Stimulated activated CD4-positive, alpha-beta T cell treated with anti-CD3 and anti-CD28 coated beads, TNF-alpha, amount 100 ng/mL, for 1 hour (primary cell): ENCODE measurements at places on chromosomes 5 and 9.

- DNase-seq: no peak
Observed at GRCh38 chr5:176392526-176392925, 4.0 kb downstream of the HIGD2A start.

DNA sequence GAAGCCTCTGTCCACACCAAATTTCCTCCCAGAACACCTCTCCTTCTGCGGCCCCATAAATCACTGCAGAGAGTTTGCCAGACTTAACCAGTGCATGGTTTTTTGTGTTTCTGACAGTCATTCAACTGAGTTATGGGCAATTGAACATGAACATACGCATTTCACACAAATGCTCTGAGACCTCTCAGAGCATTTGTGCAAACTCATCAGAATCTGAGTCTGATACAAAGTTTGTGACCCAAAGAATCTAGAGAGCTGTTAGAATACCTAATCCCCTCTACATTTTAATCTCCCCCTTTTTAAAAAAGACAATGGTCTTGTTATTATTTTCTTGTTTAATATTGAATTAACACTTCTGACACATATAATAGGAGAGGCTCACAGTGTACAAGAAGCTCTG lies 416.9 kb upstream of the SMARCA2 start:
- no peak for DNase-seq

DNA sequence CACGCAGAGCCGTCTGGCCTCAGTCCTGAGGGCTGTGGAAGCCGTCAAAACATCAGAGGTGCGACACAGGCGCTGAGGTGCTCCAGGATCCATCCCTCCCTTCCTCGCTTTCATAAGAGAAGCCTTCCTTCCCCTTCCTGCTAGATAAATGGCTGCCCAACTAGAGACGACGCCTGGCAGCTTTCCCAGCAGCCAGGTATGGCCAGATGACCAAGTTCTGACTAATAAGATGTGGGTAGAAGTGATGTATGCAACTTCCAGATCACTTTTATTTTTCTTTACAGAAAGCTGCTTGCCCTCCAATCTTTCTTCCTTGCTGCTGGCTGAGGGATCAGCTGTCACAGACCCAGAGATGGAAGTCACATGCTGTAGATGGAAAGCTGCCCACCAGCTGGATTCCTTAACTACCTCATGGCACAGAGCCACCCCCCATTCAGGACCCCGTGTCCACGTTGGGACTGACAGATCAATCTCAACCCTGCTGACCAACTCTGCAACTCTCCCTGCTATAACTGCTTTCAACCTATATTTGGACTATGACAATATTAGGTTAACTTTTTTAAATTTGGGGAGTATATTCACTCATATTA lies 8.8 kb downstream of the MAPK9 start:
- DNase-seq: no peak

DNA sequence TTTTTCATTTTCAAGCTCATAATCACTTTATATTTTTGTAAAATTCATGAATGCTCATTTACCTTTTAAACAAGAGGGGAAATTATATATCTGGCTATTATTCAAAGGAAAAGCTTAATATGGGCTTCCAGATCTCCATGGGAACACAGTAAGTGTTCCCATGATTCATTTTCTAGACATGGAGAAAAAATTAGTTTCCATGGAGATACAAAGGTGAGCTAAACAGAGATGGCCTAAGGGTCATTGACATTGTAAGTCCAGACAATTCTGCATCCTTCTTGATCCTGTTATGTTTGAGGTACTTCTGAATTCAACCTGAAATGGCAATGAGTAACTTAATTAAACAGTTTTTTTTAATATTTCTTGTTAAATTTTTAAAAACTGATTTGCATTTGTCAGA lies 341.4 kb upstream of the PRR16 start:
- DNase-seq: no peak

- no peak for DNase-seq
Observed at GRCh38 chr9:106438928-106439327, 424.0 kb upstream of the ZNF462 start.

GRCh38 chr9:106830527-106831150 lies 32.3 kb upstream of the ZNF462 start:
- DNase-seq: no peak

DNA sequence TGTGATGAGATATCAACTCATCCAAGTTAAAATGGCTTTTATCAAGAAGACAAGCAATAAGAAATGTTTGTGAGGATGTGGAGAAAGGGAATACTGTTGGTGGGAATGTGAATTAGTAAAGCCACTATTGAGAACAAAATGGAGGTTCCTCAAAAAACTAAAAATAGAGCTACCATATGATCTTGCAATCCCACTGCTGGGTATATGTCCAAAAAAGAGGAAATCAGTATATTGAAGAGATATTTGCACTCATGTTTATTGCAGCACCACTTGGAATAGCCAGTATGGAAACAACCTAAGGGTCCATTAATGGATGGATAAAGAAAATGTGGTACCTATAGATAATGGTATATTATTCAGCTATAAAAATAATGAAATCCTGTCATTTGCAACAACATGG lies 25.1 kb downstream of the PPIP5K2 start:
- DNase-seq: no peak

- DNase-seq: no peak
Observed at GRCh38 chr9:87497080-87497603, 525 bp upstream of the DAPK1 start.

DNA sequence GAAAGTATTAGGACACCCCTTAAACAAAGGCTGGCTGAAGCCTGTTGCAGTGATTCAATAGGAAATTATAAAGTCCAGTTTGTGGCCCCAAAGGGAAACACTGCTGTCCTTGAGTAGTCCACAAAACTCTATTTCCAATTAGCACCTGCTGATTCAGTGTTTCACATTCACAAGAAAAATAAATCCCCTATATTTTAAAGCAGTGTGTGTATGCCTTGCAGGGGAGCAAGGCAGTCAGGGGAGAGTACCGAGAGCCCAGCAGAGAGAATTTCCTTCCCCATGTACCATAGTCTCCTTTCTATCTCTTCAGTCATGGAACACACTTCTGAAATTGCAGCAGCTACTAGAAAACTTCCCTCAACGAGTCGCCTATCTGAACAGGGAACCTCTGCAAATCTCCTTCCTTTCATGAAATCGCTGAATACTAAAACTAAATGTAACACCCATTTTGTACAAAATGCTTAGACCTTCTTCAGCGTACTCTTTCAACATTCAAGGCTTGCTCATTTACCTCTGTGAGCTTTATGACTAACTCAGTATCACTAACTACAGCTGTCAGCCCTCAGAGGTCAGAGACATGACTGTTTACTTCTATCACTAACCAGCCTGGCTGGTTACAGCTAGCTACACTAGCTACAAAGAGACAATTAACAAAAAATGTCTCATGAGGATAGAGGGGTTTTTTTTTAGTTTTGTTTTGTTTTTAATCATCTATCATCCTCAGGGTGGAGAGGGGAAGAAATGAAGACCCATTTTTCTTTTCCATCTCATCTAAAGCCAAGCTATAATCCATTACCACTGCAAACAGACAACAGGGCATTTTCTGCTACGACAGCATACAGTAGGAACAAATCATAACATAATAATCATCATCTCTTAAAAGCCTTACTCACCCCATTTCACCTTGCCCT lies 188.7 kb downstream of the EBF1 start:
- DNase-seq: no peak

DNA sequence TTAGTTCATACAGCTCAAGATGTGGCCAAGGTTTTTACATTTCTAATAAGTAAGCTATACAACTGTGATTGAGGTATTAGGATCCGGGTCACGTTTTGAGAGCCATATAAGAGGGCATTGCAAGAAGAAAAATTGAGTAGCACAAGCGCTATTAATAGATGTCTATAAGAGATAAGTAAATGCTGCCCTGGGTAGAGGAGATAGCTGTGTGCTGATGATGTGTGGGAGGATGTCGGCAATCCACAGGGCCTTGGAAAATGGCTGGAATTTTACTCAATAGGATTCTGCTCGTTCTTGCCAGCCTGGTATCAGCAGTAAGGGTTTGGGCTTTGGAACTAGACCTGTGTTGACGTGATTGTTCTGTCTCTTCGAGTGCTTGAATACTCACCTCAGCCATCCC lies 41.6 kb downstream of the CSF1R start:
- DNase-seq: no peak

DNA sequence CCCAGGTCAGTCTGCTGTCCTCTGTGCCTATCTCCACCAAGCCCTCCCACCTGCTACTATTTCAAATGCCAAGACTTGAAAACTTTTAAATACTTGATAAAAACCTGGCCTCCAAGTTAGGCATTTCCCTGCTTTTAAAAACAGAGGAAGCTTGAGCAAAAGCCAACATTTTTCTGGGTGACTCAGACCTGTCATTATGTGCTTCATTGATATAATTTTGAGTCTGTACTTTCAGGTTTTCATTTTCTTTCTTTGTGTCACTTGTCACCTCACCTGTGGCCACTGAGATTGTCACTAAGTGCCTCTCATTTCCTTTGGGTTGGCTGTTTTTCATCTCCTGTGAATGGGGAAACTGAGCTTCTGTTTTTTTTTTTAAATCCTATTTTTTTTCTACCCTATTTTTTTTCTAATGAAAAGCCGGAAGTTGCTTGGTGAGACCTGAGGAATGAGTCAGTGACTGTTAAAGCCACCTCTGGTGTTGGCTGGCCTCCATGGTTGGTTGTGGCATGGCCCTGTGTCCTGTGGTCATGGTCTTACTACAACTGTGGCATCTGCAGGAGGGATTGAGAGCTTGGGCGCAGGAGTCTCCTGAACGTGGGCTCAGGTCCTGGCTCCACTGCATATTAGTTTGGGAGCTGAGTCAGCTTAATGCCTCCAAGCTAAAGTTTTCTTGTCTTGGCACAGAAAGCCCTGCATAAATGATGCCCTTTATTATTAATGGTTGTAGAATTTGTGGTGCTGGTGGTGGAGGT lies 56.7 kb downstream of the ARHGAP26 start:
- no peak for DNase-seq

DNA sequence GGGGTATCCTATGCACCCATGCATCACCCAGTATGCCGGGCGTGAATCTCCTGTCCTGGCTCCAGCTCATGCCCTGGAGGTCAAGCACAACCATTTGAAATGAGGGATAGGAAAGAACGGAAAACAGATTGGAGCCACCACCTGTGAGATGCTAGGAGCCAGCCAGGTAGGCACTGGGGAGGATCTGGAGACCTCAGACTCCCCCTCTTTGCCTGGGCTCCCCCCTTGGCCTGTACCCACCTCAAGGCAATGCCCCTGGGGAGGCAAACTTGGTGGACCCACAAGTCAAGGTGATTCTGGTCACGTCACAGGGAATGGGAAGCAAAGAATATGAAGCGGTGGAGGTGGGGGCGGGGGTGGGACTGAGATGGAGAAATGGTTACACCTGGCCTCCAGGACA lies 92.6 kb downstream of the PAX5 start:
- no peak for DNase-seq

DNA sequence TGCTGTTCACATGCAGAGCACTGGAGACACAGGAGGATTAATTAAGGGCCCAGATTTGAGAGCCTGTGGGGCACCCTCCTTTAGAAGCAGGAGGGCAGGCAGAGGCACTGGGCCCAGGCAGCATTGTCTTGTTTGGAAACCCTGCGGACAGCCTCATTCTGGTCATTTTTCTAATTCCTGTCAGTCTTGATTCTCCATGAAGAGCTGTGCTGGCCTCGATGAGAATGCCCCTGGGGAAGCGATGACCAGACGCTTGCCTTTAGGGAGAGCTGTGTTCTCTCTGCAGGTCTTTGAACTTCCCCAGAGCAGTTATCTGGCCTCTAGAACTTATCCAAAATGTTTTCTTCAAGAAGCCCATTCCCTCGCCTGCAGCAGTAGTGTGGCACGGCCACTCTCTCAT lies 117.8 kb upstream of the PTCH1 start:
- DNase-seq: no peak

GRCh38 chr5:11719888-11720481 lies 184.3 kb downstream of the CTNND2 start:
- no peak for DNase-seq

- DNase-seq: no peak
Observed at GRCh38 chr5:164680812-164681520, 1175.5 kb downstream of the MAT2B start.

DNA sequence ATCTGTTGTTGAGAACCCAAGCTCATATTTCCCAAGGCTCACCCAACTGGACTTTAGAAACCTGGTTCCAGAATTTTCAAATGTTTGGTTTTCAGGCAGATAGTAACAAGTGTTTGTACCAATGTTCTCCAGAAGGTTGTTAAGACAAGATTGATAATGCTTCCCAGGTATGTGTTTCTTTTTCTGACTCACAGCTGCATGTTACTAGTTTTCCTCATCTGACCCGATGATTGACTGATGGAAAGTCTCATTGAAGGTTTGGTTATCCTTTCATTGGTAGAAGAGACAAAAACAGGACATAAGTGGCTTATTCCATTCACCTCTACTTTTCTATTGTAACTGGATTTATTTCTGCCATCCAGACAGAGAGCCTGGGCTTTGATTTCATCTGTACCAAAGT lies 10.4 kb downstream of the BASP1 start:
- no peak for DNase-seq

DNA sequence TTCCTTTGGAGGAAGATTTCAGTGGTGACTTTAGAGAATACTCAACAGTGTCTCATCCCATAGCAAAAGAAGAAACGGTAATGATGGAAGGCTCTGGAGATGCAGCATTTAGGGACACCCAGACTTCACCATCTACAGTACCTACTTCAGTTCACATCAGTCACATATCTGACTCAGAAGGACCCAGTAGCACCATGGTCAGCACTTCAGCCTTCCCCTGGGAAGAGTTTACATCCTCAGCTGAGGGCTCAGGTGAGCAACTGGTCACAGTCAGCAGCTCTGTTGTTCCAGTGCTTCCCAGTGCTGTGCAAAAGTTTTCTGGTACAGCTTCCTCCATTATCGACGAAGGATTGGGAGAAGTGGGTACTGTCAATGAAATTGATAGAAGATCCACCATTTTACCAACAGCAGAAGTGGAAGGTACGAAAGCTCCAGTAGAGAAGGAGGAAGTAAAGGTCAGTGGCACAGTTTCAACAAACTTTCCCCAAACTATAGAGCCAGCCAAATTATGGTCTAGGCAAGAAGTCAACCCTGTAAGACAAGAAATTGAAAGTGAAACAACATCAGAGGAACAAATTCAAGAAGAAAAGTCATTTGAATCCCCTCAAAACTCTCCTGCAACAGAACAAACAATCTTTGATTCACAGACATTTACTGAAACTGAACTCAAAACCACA lies 67.4 kb downstream of the VCAN start:
- no peak for DNase-seq

- DNase-seq: no peak
Observed at GRCh38 chr9:15570769-15571168, 17.9 kb downstream of the CCDC171 start.

GRCh38 chr5:51201024-51201423 lies 182.2 kb upstream of the ISL1 start:
- DNase-seq: no peak

GRCh38 chr5:111234125-111234524 lies 9.9 kb downstream of the CAMK4 start:
- no peak for DNase-seq

- no peak for DNase-seq
Observed at GRCh38 chr9:98583417-98583816, 125.3 kb downstream of the GABBR2 start.
